ENCODE measurements at places on chromosomes 3 and 15.

- DNase-seq: no peak
Observed at GRCh38 chr15:92611995-92612745, 43.4 kb downstream of the FAM174B start.

GRCh38 chr3:52195823-52196331 is 2.1 kb upstream of the ALAS1 start:
- no peak for DNase-seq

DNA sequence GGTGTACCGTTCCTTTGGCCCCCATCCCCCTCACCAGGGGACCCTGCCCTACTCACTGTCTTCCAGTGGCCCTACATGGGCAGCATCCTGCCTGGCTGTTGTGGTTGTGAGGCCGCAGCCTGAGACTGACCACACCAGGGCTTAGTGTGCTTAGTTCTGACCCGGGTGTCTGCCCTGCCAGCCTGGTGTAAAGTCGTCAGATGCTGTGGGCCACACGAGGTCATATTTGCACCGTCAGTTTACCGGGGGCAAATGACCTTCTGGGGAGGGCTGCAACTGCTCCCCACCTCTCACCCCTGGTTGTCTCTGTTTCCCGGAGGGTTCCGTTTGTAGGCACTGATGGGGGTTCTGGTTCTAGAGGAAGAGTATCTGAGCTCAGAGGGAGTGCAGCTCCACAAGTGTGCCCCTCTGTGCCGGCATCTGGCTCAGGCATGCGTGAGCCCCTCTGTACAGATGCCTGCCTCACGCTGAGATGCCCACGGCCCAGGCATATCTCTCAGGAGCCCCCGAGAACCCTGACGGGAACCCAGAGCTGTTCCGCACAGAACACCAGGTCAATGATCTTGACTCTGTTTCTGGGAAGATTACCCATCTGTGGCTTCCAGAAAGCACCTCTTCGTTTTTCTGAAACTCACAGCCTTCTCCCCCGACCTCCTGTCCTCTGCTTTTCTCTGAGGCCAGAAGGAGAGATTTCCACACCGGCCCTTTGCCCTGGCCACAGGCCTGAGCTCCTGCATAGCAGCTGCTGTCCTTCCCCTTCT is 19.2 kb downstream of the KLF13 start:
- no peak for DNase-seq

GRCh38 chr15:73957785-73958184 is 31.5 kb downstream of the LOXL1 start:
- DNase-seq: no peak

GRCh38 chr3:18127859-18128681 is 297.1 kb downstream of the SATB1 start:
- no peak for DNase-seq

- no peak for DNase-seq
Observed at GRCh38 chr3:178454726-178455125, 81.5 kb upstream of the KCNMB2 start.

- DNase-seq: no peak
Observed at GRCh38 chr15:46502667-46503066, 867.8 kb downstream of the SQOR start.

- DNase-seq: no peak
Observed at GRCh38 chr3:41178576-41178975, 20.7 kb upstream of the CTNNB1 start.

- DNase-seq: no peak
Observed at GRCh38 chr15:75313116-75313845, 22.6 kb upstream of the COMMD4 start.

DNA sequence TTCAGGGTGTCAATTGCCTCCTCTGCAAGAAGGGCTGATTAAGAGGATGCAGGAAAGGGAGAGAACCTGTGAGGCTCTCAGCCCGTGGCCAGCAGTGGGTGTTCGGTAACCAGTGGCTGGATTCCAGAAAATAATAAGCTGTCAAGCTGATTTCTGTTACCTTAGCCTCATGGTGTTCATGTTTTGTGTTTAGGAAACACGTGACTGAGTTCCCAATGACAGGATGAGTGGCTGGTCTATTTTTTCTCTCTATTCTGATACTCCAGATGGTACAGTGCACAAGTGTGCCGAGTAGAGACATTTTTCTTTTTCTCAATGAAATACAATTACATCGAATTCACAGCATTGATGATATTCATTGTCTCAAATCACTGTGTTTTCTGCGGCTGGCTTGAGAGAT is 43.6 kb downstream of the EDEM1 start:
- no peak for DNase-seq

- no peak for DNase-seq
Observed at GRCh38 chr15:71146580-71146982, 31.3 kb downstream of the THSD4 start.

- no peak for DNase-seq
Observed at GRCh38 chr3:185176750-185177359, 24.0 kb upstream of the C3orf70 start.

DNA sequence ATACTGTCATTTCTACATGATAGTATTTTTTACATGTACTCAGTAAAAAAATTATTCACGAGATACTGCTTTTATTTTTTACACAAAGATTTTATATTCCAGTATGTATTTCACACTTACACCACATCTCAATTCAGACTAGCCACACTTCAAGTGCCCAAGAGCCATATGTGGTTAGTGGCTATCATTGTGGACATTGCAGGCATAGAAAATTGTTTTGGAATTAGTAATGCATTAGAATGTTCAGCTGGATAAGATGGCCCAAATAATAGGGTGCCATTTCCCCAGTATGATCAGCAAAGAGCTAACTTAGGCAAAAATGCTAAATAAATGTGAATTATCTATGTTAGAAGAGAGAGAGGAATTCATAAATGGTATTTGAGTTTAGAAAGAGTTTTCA is 203.8 kb upstream of the MCTP2 start:
- no peak for DNase-seq

GRCh38 chr3:174061731-174062130 is 664.2 kb downstream of the NLGN1 start:
- no peak for DNase-seq

- no peak for DNase-seq
Observed at GRCh38 chr3:10338591-10339353, 17.9 kb upstream of the SEC13 start.
